ENCODE measurements at places on chromosomes 12 and 14.
A peak's percentile ranks its signal among the peaks of the same experiment; 100 is the strongest.

DNA sequence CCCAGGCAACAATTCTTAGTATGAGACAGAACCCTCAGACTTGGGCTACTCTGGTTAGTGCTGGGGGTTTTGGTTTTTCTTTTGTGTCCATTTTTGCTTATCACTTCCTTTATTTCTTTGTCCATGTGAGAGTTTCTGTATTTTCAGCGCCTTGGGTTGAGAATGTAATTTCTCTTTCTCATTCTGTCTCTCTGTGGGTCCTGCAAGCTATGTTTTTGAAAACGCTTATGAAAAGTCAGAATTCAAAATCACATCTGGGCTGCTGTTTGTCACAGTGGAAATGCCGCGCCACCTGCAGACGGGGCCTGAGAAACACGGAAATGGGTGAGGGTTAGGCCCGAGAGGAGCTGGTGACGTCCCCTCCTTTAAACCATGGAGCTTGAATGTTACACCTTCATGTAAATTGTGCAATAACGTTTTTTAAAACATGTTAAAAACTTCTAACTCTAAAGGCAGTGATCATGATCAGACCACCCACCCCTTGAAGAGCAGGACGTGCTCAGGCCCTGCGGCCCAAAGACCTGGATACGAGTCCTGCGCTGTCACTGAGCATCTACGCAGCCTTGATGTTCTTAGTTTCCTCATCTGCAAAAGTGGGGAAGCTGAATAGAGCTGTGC, 26.1 kb downstream of the JDP2 start:
- DNase-seq = no peak

GRCh38 chr12:56632701-56633467, 2.8 kb upstream of the BAZ2A start:
- DNase-seq = no peak

DNA sequence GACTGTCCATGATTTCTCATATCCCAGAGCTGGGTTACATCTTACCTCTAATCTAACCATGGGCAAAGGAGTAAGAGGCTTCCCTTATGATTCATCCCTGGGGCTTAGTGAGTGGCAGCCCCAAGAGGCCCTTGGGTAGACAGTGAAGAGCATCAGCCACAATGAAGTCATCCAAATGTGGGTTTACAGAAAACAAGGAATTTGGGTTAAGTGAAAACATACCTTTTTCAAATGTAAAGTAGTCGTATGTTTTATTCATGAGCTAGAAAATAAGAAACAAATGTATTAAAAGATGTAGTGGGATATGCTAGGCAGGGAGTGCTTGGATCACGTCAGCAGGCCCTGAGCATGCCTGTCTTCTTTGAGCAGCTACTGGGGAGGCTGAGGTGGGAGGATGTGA, 54.0 kb upstream of the ELK3 start:
- DNase-seq = no peak

DNA sequence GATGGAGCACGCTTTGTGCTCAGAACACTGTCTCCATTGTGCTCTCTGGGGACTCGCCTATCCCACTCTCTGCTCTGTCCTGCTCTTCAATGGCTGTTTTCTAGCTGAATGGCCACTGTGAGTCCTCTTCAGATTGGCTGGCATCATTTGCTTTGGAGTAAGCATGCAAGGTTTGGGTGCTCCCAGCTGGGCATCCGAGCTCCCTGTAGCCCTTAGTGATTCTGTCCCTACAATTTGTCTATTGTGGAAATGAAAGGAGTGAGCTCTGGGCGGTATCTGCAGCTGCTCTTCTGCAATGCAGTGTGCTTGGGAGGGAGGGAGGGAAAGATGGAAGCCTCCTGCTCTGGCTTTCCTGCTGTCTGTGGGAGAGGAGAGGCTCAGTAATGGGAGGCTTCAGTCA, 84.8 kb downstream of the SMOC1 start:
- no peak for DNase-seq

DNA sequence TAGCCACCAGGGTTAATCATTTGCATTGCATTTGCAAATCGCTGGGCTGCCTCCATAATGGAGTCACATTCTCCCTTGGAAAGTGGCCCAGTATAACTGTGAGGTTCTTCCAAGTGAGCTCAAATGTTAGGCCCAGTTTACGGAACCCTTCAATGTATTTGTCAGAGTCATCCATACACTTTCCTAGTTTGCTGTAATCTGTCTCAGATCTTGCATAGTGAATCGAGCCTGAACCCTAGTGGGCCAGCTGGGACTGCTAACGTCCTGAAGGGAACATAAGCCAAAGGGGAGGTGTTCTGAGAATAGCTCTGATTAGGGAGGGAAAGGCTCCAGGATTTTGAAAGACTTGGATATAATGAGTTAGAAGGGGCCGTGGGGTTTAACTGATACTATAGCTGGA, 406.3 kb downstream of the SLC6A15 start:
- no peak for DNase-seq

DNA sequence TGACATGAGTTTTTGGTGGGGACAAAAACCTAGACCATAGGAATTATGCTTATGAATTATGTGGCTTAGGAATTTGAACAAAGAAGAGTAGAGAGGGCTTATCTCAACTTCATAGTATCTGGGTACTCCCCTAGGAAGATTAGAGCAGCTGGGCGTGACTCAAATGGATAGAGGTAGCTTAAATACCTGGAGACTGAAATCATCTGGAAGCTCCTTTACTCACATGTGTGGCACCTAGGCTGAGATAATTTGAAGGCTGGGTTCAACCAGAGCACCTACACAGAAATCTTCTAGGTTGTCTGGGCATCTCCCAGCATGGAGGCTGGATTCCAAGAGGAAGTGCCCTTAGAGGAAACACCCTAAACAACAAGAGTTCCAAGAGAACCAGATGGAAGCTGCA, 393.9 kb downstream of the ADAMTS20 start:
- DNase-seq = no peak

- peak; percentile 23 for DNase-seq
Measured at GRCh38 chr12:117188961-117189724, 1.1 kb downstream of the FBXO21 start.

DNA sequence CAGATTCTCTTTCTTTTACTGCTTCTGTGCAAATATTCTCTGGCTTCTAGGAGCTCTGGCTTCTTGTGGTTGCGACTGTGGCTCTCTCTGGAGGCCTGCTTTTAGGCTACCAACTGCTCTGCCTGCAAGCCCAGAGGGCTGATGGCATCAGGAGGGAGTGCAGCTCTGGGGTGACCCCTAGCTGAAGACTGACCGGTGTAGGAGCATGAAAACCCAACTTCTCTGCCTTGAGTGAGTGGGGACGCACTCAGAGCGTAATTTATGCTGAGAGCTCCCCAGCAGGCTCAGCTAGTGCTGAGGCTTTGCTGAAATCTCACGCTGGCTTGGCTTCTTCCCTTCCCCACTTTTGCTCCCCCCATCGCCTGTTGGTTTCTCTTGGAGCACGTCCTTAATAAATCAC, 29.9 kb upstream of the RBM19 start:
- DNase-seq = peak; percentile 12

- no peak for DNase-seq
Measured at GRCh38 chr14:27727251-27727770, 1039.3 kb upstream of the FOXG1 start.

DNA sequence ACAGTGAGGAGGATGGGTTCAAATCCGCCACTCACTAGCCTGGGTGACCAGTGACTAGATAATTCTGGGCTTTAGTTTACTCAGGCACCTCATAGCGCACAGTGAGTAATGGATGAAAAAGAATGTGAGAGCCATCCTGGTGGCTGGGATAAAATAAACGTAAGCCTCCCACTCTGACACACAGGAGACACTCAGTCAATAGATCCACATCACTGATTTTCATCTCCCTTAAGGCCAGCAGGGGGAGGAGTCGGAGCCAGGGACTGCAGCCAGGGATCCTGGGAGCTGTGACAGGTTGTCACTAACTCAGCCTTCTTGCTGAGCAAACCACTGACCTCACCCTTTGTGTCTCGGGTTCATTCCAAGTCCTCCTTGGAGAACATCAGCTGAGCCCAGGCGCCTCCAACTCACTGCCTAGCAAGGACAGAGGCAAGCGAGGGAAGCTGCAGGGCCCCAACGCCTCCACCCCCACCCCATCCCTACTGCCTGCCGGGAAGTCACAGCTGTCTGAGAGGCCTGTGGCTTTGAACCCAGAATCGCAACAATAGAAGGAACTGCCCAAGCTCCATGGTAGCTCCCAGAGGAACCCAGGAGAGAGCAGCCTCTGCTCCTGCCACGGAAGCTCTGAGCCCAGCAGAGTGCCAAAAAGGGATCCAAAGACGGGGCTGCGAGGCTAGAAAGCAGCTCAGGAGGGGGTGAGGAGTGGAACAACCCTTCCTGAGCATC, 30.7 kb downstream of the PXN start:
- peak; percentile 71 for DNase-seq

- DNase-seq = peak; percentile 69
Measured at GRCh38 chr12:52036587-52037171, 14.6 kb upstream of the NR4A1 start.

DNA sequence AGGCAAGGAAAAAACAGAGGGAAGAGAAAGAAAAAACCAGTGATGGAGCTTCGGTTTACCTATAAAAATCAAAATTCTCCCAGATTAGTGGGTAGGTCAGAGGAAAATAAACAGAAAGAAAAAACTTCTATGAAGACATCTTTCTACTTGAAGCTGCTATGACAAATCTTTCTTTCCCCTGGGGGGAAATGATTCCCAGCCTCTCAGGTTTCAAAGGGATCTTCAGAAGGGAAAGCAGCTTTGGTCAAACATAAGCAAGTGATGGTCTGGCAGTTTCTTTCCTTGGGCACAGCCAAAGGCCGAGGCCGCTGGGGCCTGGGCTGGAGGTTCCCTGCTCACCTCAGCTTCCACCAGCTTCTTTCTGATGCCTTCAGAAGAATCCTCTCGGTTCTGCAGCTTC, 104.5 kb downstream of the PRKAB1 start:
- DNase-seq = no peak

DNA sequence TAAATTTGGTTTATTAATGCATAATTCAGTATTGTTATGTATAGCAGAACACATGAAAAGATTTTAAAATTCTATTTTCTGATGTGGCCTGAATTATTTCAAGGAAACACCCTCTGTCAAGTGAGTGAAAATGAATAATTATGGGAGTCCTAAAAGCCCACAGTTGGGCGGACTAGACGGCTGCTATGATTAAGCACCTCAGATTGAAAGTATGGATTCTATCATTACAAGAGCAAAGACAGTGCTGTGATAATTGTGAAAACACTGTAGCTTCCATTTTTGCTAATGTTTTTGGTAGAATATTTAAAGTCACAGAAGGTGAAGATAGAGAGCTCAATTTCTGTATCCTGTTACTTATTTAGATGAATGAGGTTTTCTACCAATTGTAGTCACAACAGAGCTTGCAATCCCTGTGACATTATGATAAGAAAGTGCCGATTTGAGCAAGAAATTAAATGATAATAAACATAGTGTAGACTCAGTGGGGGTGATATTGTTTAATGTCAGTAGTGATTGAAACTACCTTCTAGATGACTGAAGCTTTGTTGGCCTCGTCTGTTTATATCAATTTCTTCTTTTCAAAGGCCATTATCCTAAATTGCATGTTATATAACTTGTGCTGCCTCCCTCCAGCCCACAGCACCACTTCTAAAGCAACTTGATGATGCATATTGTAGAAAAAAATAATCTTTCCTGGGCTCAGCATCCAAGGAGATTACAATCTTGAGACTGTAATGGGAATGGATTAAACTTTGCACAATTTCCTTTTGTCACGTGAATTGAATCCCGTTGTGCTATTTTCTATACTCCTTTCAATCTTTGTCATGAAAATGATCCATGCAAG, 359.8 kb downstream of the BTG1 start:
- DNase-seq = no peak

- DNase-seq = no peak
Measured at GRCh38 chr12:106141452-106141851, 2.7 kb upstream of the NUAK1 start.

- no peak for DNase-seq
Measured at GRCh38 chr12:112798048-112798760, 6.7 kb downstream of the RPH3A start.

All from NCI-H510A (cell line).